ENCODE measurements at places on chromosomes 7 and 10.

- DNase-seq: no peak
Measured at GRCh38 chr10:34241226-34242000, 573.7 kb downstream of the PARD3 start.

GRCh38 chr7:132557489-132558044, 18.7 kb downstream of the PLXNA4 start:
- DNase-seq: no peak

GRCh38 chr7:32774541-32774951, 117.0 kb downstream of the KBTBD2 start:
- DNase-seq: no peak

DNA sequence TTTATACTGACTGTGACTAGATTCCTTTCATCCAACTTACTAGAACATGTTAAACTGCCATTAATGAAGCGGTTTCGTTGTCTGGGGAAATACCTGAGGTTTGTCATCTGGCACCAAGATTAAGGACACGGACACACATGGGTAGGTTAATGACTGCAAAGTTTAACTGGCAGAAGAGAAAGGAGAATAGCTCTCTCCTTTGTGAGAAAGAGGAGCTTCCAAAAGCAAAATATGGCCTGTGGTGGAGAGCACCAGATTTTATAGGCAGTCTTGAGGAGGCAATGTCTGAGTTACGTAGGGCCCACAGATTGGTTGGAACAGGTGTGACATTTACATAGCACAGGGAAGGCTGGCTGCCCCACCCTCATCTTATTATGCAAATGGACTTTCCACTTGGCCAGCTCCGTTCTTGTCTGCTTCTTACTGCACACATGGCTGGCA, 1193.0 kb upstream of the CELF2 start:
- no peak for DNase-seq

DNA sequence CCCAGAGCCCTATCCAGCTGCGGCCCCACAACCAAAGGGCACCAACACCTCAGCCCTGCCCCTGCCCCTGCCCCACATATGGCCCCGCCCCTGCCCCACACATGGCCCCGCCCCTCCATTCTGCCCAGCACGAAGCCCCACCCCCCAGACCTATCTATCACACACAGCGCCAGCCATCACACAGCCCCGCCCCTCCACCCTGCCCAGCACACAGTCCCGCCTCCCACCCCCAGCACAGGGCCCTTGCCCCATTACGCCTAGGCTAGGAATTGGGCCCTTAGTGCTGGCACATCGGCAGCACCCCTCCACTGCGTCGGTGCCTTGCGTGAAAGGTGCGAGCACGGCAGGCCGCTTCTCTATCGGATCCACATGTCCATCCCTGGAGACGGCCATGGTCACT, 126.8 kb downstream of the MAD1L1 start:
- DNase-seq: no peak

GRCh38 chr10:74824900-74825370, 1.5 kb upstream of the KAT6B start:
- DNase-seq: no peak

DNA sequence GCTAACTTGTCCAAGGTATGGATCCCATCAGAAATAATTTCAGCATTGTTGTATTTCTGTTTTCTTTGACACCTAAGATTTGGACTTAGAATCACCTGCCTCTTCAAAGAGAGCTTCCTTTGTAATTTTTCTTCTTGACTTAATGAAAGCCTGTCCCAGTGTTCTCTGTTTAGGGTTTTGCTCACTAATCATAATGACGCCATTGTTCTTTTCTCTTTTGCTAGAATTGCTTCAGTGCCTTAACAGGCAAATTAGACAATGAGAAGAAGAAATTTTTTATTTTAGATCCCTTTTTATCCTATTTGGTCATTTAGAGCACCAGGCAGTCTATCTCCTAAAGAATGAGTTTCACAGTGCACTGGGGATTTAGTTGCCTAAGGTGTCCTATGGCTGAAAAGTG, 128.5 kb downstream of the SND1 start:
- no peak for DNase-seq

DNA sequence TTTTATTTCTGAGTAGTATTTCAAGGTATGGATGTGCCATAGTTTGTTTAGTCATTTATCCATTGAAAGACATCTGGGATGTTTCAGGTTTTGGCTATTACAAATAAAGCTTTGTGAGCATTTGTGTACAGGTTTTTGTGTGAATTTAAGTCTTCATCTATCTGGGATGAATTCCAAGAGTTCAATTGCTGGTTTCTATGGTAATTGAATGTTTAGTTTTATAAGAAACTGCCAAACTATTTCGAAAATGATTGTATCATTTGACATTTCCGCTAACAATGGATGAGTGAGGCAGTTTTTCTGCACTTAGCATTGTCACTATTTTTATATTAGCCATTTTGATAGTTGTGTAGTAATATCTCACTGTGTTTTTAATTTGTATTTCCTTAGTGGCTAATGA, 99.4 kb downstream of the WDFY4 start:
- DNase-seq: no peak

DNA sequence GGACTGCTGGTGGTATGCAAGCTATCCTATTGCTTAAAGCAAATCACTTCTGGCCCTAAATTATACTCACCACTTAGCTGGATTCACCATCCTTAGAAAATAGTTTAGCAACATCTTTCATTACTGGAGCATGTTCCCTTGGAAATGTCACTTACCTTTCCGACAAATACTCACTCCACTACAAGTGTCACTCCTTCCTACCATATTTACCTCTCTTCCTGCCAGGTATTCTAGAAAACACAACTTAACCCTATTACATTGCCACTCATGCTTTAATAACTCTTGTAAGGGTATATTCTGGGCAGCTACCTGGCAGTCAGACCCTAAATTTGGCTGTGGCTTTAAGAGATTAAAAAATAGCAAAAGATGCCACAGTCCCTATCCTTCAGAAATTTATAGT, 37.5 kb upstream of the CTNNA3 start:
- no peak for DNase-seq

GRCh38 chr7:140229101-140229525, 52.3 kb upstream of the KDM7A start:
- DNase-seq: peak; percentile 64

DNA sequence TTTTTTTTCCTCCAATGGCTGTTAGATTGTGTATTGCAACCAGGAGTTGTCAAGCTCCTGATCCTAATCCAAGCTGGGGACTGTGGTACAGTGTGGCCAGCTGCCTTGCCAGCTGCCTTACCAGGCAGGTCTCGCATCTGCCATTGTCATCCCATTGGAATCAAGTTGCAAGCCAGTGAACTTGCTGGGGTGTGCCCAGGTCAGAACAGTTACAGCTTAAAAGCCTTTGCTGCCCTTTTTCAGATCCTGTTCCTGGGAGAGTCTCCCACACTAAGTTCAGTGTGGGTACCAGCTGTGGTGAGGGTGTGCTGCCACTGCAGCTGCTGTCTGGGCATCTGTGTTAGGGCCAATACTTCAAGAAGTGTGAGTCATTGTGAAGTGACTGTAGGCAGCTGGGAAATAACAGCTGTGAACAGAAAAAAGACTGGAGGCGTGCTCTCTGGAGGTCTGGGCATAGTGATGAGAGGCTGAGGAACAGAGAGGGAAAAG, 72.8 kb downstream of the CCNY start:
- DNase-seq: peak; percentile 38

DNA sequence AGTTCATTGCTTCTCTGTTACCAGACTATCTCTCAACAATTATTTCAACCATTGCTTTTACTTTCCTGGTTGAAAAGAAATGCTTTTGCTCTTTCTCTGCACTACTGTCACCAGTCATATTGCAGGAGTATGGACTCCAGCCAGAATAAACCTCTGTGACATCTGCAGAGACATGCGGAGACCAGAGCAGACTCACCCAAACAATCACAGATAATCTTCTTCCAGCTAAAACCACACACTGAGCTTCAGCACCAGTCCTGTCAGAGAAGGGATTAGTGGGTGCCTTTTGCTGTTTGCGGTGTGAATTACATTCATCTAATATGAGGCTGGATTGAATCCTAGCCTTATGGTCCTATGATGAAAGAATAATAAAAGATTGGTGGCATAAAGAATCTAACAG, 258.6 kb downstream of the CNTNAP2 start:
- DNase-seq: no peak

DNA sequence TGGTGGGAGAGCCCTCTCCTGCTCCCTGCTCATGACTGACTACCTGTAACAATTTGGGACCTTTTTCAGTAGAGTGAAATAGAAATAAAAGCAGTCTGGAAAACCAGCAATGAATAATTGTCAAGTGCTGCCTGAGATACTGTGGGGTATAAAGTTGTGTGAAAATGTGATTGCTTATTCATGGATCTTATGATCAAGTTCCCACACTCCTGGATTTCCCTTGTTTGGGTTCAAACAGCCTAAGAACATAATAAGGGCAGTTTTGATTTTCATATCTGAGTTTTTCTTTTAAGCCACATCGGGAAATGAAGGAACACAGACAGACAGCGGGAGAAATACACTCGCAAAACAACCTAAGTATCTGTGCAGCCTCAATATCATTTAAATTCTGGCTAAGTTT, 52.9 kb downstream of the CALD1 start:
- DNase-seq: no peak

DNA sequence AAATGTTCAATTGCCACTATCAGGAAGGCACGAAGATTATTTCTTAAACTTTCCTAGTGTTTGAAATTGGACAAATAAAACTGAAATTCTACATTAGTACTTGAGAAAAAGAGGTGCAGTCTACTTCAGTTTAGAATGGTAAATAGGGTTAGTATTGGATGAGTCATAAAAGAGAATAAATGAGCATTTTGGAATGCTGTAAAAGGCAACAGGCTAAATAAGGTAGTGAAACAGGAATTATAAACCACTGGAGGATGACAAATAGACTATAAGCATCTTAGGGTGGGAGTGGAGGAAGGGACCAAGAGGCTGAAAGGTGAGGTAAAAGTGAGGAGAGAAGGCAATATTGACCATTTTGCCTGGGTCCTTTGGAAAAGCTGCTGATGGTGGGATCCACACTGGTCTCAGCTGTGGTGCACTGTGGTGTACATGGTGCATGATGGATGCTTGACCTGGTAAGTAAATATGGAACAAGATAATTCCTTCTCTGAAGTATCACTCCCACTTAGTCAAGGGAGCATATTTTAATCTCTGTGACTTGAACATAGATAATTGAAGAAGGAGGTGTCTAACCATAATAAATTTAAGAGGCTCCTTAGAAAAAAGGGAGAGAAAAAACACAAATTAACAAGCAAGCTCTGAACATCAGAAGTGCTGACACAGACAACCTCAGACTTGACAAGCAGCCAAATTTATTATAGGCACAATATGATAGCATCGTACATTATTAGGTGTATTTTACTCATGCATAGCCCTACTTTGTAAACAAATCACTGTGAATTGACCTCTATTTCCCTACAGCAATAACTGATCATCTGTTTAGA, 76.4 kb upstream of the SCIN start:
- no peak for DNase-seq

Measured in CD4-positive, alpha-beta T cell treated with Interleukin-17A for 4 hours (primary cell).